Activated gamma-delta T cell treated with anti-CD3 and anti-CD28 coated beads, Interleukin-2, amount 50 U/mL, for 16 hours (primary cell): ENCODE measurements at places on chromosomes 5 and 9.

DNA sequence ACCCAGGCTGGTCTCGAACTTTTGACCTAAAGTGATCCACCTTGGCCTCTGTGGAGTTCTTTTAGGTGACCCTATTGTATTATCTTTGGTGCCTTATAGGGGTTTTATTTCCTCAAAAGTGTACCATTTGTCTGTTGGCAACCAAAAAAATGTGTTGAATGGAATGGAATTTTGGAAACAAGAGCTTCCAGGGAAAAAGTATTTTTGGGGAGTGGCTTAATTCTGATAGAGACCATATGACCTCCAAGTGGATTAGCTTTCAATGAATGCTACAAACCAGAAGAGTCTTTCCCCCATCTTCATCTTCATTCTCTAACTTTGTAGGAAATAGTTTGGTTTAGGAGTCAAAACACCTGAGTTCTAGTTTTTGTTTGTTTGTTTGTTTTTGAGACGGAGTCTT is 3.4 kb upstream of the OGN start:
- no peak for DNase-seq

GRCh38 chr9:124188331-124189110 is 69.2 kb upstream of the NEK6 start:
- no peak for DNase-seq

GRCh38 chr9:24382566-24382965 is 163.1 kb downstream of the IZUMO3 start:
- no peak for DNase-seq

DNA sequence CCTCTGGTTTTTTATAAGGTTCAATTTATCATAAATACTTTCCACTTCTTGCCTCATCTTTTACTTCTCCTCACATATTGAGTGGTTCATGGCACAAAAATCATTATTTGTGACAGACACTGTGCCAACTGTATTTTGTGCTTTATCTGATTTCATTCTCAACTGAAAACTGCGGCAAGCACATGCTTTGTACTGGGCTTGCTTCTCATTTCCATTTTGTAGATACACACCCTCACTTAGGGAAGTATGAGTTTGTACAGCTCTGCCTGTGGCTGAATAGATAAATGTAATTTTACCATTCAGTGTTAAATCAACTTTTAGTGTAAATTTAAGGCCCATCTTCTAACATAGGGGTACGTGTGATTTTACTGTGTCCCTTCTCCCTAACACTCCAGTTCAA is 83.6 kb downstream of the ANXA2R start:
- DNase-seq: no peak

GRCh38 chr9:137064027-137064879 is 6.1 kb downstream of the SAPCD2 start:
- DNase-seq: no peak

- DNase-seq: no peak
These were observed 132.1 kb downstream of the KDM4C start for GRCh38 chr9:6889868-6890267.

DNA sequence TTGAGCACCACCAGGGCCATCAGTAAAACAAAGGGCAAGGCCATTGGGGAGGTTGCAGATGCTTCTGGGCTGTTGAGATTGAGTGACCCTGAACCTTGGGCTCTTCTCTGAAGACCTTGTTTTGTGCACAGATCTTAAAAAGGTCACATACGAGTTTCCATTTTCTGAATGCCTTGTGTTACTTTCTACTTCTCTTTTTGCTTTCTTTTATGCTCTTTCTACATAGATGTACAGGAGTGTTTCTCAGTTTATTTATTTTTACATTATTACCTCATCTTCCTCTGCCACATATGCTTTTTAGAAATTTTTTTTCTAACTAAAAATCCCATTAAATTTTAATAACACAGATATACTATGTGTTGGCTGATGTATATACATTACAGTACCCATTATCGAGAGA is at the start of gene IFNA5:
IFNA5 (minus strand) TSS at position 101 of the 400 bp plus-strand sequence; CDS start at position 44, 57 bp downstream.
- DNase-seq: no peak

GRCh38 chr9:128899566-128900322 is 17.8 kb downstream of the LRRC8A start:
- DNase-seq: no peak

DNA sequence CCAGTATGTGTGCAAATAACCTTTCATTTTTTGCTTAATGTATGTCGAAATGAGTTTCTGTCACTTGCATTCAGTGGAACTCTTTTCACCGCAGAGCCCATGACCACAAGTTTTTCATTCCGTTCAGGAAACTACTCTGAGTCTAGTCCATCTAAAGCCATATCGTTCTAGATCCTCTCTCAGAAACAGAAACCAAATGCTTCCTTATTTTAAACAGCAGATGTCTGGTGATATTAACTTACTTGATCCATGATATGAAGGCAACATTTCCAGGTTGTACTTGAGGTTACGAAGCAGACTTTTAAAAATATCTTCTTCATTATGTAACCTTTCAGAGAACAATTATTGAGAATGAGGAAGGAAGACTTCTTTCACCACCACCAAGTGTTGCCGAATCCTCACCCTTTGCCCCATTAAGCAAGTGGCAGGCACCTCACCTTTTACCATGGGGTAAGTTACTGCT is 72.4 kb upstream of the GNAQ start:
- DNase-seq: no peak

DNA sequence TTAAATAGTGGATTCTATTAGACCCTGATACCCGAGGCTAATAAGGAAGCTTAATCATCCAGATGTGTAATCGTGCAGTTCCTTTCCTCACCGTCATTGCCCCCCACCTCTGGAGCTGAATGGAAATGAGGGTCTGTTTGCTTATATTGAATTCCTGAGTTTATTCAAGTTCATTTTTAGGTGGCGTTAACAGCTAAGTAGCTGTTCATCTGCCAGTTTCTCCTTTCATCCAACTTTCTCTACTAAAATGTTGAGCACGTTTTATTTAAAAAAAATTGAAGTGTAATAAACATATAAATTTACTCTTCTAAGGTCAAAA is 291.0 kb downstream of the DOCK8 start:
- no peak for DNase-seq

- DNase-seq: no peak
These were observed 298.6 kb downstream of the DIRAS2 start for GRCh38 chr9:90343991-90344390.

DNA sequence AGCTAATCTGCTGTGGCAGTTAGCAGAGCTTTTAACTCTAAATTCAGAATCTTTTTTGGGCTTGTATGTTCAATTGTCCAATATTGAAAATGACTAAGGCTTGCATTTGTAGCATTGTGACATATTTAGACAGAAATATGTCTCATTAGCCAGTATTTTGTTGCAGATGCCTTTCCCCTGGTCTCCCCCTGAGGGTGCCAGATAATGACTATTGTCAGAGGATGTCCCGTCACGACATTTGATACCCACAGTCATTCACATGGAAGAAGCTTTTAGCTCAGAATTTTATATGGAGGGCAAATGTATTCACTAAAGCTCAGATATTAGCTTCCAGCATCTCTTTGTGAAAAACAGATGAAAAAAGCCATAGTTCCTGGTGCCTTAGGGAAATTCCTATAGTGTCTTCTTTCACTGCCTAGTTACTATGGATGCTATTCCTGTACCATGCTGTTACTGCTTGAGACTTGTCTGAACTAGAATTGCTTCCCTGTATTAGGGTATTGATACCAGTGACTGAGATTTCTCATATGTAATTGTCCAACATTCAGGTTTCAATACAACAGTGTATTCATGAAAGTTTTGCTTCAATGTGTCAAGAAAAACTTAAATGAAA is 96.2 kb downstream of the CCDC192 start:
- DNase-seq: no peak
